ENCODE measurements at places on chromosomes 11 and 22.

DNA sequence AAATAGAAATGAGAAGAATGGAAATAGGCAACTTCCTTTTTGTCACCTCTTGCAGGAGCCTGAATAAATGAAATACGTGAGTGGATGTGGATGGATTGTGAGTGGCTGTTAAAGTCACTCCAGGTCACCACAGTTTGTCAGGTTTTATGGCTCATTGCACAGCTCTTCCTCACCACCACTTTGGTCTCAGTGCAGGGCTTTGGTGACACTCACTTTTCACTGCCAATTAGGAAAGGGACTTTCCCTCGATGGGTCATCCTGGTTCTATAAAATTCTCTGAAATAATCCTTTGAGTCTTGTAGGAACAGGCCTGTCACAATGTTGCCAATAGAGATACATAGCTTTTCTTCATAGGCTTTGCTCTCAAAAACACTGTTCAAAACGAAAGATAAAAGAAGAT is 172.4 kb upstream of the C11orf87 start:
- no peak for DNase-seq

DNA sequence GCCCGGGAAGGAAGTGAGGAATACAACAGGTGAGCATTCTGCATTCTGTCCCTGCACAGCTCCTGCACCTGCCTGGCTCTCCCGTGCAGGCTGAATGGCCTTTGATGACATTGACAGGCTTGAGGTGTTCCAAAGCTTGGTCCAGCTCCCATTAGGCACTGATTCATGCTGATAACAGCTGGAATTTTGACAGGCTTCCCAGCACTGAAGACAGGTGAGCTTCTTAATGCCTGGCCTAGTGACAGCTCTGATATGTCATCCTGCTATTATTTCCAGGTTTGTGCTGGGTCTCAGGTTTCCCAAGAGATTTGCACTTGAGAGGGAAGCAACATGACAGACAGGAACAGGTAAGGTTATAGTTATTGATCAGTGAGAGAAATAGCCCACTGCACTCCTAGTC is 58.0 kb upstream of the MTNR1B start:
- DNase-seq = no peak

DNA sequence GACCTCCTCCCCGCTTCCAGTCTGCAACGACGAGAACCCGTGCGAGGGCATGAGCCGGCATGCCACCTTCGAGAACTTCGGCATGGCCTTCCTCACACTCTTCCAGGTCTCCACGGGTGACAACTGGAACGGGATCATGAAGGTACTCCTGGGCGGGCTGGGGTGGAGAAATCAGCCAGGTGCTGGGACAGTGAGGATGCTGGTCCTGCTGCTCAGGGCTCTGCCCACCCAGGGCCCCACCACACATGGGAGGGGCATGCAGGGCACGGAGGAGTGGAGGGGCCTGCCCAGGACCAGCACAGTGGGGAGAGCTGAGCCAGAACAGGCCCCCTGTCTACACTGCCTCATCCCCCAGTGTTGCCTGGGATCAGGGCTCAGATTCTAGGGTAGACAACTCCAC is 107.4 kb downstream of the CACNA1I start:
- DNase-seq = no peak

DNA sequence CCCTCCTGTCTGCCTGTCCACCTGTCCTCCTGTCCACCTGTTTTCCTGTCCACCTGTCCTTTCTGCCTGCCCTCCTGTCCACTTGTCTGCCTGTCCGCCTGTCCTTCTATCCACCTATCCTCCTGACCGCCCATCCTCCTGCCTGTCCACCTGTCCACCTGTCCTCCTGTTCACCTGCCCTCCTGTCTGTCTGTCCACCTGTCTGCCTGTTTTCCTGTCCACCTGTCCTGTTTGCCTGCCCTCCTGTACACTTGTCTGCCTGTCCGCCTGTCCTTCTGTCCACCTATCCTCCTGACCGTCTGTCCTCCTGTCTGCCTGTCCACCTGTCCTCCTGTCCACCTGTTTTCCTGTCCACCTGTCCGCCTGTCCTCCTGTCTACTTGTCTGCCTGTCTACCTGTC is 682.8 kb downstream of the TBC1D22A start:
- no peak for DNase-seq

DNA sequence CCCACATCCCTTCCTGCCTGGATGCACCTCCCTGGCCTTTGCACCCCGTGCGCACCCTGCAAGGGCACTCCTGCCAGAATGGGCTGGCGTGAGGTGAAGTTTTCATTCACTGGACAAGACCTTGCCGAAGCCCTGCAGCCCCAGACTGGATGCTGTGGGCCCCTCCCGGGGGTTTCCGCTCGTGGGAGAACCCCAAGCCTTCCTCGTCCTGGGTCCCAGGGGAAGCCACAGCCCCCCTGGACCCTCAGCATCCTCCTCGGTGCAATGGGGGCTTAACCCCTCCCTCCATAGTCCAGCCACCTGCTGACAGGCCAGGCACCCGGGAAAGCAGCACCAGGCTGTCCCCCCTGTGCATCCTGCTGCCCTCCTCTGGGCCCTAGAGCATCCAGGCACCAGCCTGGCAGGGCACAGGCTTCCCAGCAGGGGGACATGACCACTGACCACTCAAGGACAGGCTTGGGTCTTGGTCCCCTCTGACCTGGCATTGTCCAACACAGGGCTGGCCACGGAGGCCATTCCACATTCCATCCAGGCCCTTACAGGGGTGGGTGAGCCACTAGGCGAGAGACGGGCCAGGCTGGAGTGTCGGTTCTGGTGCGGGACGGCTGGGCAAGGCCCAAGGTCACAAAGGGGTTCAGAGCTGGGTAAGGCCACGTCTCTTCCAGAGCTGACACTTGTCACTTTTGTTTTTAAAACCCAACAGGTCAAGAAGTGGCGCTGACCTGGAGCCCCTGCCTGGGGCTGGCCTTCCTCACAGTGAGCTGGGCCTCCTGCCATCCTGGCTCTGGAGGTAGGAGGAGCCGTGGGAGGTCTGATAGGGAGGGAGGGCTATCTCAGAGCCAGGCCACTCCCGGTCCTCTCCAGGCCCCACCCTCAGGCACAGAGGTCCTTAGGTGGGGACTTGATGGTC is 41.5 kb upstream of the PPARA start:
- DNase-seq = no peak

DNA sequence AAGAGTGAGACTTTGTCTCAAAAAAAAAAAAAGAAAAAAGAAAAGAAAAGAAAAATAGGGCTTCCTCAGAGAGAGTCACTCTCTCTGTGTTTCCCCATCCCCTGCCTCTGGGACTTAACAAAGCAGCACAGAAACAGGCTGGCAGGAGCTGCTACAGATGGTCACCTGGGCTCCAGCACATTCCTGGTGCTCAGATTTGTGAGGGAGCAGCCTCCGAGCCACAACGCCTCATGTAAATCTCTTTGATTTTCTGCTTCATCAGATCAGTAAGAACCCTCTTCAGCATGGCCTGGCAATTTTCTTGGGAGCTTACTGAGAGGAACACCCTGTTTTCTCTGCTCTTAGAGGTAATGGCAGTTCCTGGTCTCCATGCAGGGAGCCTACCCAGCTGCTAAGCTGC is 15.2 kb upstream of the LDHA start:
- DNase-seq = no peak

DNA sequence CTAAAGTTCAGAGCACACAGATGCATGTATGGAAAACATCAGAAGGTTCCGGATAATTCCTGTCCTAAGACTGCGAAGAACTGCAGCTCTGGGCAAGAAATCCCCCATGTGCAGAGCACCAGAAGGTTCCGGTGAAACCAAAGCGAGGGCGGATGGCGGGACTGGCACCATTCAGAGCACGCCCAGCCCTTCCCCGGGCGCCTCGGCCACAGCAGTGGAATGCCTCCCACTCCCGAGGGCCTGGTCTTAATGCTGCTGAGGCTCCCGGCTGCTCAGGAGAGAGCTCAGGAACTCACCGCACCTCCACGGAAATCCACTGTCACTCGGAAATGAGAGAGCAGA is 43.1 kb downstream of the BRD1 start:
- DNase-seq = no peak

DNA sequence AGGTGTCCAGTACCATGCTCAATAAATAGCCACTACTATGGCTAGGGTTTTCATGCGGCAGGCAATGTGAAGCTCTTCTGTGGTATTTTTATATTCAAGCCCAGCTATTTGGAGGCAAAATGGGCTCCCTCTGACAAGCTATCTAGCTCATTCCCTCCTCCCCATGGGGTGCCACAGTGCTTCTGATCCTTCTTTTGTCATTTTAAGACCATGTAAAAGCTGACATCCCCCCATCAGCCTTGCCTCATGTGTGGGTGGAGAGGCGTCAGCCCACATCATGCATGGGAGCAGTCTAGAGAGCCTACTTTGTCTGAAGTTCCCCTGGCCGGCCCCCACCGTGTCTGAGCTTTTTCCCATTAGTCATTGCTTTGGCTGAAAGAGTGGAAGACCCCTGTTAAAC is 59.8 kb downstream of the NAV2 start:
- no peak for DNase-seq

DNA sequence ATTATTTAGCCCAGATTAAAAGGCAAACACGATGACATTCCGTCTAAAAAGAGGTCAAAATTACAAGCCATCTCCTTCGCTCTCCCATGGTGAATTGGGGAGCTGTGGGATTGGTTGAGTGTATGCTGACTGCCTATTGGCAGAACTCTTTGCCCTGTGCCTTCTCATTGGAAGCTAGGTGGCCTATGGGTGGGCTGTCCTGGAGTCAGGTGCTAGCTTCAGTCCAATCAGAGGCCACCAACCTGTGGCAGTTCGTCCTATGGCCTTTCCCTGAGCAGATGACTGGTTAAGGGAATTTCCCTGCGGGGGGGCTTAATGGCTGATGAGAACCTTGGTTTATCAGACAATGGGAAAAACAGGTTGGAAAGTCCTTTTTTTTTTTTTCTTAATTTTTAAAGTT is 3.2 kb upstream of the MTMR3 start:
- DNase-seq = no peak

DNA sequence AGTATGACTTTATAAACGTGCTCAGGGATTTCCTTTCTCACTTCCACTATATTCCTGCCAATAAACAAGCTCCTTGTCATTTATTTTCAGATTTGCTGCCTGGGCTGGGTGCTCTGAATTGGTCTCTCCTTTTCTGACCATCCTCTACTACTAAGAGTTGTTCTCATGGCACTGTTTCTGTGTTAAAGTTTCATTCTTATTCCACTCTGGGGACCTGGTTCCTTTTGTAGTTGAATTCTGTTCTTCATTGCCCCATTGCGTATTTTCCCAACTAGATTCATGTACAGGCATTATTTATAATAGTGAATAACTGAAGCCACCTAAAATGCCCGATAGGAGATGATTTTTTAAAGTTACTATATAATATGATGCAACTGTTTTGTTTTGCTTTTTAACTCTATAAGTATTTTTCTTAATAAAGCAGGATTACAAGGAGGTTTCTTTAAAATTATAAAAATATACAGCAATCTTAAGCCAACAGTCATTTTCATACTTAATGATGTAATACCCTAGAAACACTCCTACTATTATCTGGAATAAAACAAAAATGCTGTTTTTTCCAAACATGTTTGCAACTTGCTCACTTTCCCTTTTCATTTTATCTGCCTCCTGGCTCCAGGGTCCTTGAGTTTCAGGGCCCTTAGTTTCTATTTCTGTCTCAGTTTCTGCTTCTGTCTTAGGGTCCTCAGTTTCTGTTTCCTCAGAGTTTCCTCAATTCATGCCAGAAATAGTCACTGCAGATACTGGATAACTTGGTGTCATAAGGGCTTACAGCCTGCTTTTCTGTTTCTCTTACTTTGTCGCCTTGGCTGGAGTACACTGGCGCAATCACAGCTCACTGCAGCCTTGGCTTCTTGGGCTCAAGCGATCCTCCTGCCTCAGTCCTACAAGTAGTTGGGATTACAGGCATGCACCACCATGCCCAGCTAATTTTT is 9.8 kb upstream of the FUT4 start:
- DNase-seq = no peak

DNA sequence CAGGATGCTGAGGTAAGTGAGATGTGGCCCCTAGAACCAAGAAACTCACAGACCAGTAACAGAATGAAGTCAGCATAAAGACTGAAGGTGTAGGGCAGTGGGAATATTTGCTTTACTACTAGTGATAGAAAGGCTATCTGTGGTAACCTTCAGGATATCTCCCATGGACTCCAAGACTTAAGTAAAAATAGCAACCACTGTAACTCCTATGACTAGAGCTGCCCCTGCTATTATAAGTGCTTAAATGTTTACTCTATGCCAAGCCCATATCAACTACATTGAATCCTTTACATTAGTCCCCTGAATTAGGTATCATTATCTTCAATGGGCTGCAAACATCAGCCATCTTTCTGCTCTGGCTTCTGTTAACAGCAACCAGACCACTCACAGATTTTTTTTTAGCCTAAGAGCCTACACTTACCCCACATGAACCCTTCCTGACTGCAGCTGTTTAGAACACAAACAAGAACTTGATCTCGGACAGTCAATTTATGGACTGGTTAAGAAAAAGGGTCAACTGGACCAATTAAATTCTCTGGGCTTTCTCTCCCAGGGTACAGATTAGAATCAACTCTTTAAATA is 335.1 kb upstream of the API5 start:
- DNase-seq = no peak

DNA sequence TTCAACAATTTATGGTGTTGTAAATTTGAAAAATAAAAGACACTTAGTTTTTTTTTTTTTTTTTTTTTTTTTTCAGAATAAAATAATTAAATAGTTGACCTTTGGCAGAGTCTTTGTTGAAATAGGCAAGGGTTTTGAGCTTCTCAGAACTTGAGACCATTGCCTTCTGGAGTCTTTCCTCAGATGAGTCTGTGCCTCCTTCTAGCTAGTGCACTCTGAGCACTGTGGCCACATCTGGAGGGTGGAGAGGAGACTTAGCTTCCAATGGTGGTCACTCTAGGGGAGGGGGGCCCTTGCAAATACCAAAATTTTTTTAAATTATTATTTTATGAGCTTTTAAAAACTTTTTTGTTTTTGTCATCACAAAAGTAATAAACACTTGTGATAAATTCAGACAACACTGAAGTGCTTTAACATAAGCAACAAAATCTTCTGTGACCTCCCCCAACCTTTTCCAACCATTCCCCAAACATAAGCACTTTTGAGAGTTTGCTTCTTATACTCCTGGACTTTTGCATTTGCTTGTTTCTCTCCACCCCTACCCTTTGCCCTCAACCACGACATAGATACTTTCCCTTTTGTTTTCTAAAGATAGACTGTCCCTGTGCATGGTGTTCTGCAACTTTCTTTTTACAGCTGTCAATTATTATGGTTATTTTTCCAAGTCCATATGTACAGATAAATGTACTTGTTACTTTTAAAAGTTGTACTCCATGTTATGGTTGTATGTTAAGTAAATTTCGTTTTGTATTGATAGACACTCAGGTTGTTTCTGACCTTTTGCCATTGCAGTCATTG is 41.1 kb downstream of the BMAL1 start:
- DNase-seq = no peak
